ENCODE measurements at places on chromosomes 3 and 15.

GRCh38 chr3:194076475-194076874 is 59.5 kb upstream of the HES1 start:
- DNase-seq: no peak

DNA sequence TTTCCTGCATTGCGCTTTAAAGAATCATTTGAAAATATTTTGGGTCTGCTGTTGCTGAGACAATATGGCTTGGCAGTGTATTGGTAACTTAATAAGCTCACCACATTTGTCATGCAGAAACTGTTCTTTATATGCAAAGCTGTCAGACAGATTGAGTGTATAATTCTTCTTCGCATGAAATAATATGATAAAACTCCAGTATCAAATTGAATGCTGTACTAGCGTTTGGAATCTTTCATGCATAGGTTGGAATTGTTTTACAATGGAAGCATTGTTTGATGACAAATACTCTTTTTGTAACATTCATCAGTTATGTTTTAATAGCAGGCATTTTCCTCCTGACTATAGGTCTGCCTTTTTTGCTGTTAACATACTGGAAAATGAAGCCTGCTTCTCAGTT is 53.8 kb downstream of the RBMS3 start:
- no peak for DNase-seq

DNA sequence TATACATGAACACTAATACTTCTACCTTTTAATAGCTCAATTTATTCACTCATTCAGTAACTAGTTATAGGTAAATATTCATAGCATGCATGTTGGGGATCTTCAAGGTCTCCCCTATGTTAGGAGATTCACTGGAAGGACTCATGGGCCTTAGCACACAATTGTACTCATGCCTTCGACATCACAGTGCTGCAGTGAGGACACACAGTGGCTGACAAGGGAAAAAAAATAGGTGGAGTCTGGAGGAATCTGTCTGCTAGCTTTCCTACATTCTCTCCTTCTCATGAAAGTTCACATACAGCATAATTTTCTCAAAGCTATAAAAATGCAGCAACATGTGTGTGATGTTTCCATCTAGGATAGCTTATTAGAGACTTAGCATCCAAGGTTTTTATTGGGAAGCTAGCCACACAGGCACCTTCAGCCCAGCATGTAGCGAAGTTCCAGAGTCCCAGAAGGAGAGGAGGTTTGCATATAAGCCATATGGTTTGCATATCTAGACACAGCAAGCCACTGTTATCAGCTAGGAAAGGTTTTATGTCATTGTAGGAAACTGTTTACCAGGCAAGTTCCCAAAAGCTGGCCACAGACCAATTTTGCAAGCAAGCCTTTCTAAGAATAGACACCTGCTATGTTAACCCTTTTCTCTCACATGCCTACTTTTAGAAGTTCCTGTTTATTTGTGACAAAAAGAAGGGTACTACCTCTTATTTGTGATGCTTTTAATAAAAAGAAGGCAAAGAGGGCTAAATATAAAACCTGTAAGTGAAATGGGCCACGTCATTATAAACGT is 46.4 kb downstream of the MORC1 start:
- no peak for DNase-seq

GRCh38 chr3:188266562-188267274 is 112.8 kb downstream of the LPP start:
- no peak for DNase-seq

DNA sequence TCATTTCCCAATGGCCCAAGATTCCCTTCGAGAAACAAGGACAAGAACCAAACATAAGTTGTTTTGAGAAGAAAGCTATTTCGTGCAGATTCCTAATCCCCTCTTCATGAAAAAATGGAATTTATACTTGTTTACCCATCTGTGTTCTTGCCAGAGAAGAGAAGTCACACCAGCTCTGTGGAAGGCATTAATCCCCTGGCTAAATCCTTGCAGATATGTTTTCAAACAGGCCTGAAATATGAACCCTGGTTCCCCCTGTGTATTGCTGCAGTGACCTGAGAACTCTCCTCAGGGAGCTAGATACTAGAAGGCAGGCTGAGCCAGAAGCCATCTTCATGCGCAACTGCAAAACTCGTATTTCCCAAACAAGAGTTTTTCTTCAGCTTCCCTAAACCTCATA is 337.7 kb downstream of the NEK10 start:
- DNase-seq: no peak

DNA sequence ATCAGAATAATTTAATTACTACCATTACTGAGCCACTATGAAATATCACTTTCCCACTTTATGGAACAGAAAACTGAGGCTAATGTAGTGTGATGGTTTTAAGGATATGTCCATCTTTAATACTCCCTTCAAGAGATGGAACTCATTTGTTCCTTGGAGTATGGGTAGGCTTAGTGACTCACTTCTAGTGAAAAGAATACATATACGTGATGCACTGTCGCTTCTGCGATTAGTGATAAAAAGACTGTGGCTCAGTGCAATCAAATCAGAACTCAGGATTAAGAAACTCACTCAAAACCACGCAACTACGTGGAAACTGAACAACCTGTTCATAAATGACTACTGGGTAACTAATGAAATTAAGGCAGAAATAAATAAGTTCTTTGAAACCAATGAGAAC is 216.6 kb downstream of the SUCLG2 start:
- no peak for DNase-seq

- no peak for DNase-seq
These were observed 46.8 kb downstream of the LSM3 start for GRCh38 chr3:14225421-14225820.

- DNase-seq: no peak
These were observed 75.7 kb upstream of the SLC4A7 start for GRCh38 chr3:27559835-27560234.

GRCh38 chr15:89003865-89004725 is 84.2 kb upstream of the ABHD2 start:
- no peak for DNase-seq

GRCh38 chr3:189598530-189599225 is 32.5 kb upstream of the TP63 start:
- DNase-seq: no peak

- no peak for DNase-seq
These were observed 62.8 kb downstream of the EPHB1 start for GRCh38 chr3:134857776-134858362.

- DNase-seq: no peak
These were observed 341.7 kb downstream of the CLSTN2 start for GRCh38 chr3:140276703-140277102.

- no peak for DNase-seq
These were observed 9.4 kb downstream of the PTPRG start for GRCh38 chr3:61570813-61571212.

- DNase-seq: no peak
These were observed 12.1 kb downstream of the CHRNA7 start for GRCh38 chr15:32042269-32042972.

DNA sequence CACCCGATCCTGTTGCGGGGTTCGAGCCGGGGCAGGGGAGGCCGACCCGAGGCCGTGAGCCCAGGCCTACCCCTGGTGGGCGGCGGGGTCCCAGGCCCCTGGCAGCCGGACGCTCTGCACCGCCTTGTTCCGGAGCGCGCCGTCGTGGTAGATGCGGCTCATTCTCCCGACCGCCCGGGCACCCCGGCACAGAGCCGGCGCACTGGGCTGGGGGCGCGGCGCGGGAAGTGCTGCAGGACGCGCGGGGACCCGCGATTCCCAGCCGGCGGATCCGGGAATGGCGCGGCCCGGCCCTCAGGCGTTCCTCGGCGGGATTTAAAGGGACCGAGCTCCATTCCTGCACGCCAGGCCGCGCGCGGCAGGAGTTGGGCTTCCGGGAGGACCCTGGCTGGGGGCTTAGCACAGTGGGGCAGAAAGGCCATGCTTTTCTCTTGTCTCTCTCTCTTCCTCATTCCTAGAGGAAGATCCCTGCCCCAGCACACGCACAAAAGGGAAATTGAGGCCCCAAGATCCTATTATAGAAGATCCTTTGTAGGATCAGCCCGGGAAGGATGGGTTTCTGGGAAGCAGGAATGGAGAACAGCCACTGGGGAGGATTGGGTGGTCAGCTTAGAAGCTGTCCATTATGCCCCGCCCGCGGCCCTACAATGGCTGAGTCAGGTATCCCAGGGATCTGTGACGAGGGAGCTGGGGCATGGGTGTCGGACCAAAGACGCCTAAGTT is at the start of gene ARPIN:
Gene ARPIN, minus strand, starts transcription at position 279 of the 723 bp plus-strand sequence. Its CDS starts 117 bp downstream, at position 162.
- DNase-seq: no peak

GRCh38 chr3:12961007-12961696 is 112.1 kb downstream of the IQSEC1 start:
- no peak for DNase-seq

GRCh38 chr3:36736301-36736700 is 28.1 kb downstream of the DCLK3 start:
- DNase-seq: no peak

- no peak for DNase-seq
These were observed 43.3 kb downstream of the IL5RA start for GRCh38 chr3:3066910-3067309.

DNA sequence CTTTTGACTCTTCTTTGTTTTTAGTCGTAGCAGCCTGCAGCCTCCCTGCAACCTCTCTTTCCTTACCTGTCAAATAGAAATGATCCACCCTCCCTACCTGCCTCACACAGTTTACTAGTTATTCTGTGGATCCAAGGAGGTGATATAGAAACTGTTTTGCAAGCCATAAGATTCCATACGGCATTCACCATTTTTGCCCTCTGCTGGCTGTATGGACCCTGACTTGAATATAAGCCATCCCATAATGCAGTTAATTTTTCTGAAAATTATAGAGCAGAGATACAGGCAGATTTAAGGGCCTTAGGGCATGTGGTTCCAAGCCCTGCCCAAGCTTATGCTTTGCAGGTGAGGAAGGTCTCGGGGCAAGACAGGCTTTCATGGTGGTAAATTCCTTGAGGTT is 63.8 kb downstream of the CPN2 start:
- DNase-seq: no peak

- no peak for DNase-seq
These were observed 57.3 kb downstream of the NMNAT3 start for GRCh38 chr3:139620438-139620837.

- no peak for DNase-seq
These were observed 163.2 kb downstream of the FBLN2 start for GRCh38 chr3:13711911-13712650.

DNA sequence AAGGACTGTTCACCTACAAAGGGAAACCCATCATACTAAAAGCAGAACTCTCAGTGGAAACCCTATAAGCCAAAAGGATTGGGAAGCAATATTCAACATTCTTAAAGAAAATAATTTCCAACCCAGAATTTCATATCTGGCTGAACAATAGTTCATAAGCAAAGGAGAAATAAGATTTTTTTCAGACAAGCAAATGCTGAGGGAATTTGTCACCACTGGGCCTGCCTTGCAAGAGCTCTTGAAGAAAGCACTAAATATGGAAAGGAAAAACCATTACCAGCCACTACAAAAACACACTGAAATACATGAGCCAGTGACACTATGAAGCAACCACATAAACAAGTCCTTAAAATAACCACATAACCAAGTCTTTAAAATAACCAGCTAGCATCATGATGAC is 28.9 kb upstream of the DCBLD2 start:
- DNase-seq: no peak

- DNase-seq: no peak
These were observed 42.1 kb downstream of the CORO2B start for GRCh38 chr15:68620721-68621527.

DNA sequence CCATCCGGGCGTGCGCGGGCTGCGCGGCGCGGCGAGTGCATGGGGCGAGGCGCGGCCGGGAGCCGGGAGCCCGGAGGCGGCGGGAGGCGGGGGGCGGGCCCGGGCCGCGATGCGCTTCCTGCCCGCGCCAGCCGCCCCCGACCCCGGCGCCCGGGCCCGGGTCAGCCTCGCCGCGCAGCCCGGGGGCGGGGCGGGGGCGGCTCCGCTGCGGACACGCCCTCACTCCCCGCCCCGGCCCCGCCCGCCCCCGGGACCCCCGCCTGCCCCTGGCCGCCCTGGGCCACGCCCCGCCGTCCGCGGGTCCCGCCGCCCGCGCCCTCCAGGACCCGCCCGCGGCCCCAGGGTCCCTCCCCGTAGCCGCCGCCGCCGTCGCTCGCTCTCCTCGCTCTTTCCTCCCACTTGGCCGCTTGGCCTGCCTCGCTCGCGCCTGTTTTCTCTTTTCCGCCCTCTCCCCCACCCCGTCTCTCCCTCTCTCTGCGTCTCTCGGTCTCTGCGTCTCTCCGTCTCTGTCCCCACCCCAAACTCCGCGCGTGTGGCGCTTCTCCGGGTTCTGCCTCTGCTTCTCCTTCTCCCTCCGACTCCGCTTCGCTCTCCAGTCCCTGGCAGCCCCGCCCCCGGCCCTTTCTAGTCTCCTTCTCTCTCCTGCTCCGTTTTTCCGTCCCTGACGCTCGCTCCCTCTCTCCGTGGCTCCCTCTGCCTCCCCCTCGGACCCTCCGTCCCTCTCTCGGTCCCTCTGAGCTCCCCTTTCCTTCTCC is at the start of gene PLXND1:
Gene PLXND1, minus strand, starts transcription at position 41 of the 755 bp plus-strand sequence. Its CDS starts 37 bp downstream, at position 4.
- peak; percentile 5 for DNase-seq

- DNase-seq: no peak
These were observed 626.8 kb downstream of the GRM7 start for GRCh38 chr3:7487763-7488162.

DNA sequence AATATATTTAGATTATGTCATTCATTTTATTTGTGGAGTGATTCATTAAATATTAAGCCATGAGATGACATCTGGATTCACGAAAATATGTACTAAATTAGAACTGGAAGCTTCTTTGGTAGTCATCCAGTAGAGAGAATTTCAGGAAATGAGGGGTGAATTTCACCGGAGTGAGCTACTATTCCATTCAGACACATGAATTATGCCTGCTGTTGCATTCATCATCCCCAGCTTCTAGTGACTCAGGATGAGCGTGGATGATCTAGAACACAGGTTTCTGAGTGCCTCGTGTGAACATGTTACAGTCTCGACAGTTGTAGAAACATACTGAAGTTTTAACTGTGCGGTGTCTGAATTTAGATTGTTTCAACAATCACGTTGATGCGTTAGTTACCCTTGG is 42.9 kb upstream of the GABRG3 start:
- DNase-seq: no peak

- no peak for DNase-seq
These were observed 381.1 kb downstream of the CTNNB1 start for GRCh38 chr3:41580274-41580959.

GRCh38 chr15:83587091-83587490 is 66.8 kb upstream of the ADAMTSL3 start:
- DNase-seq: no peak

- no peak for DNase-seq
These were observed 249.0 kb downstream of the NFKBIZ start for GRCh38 chr3:102098130-102098885.

DNA sequence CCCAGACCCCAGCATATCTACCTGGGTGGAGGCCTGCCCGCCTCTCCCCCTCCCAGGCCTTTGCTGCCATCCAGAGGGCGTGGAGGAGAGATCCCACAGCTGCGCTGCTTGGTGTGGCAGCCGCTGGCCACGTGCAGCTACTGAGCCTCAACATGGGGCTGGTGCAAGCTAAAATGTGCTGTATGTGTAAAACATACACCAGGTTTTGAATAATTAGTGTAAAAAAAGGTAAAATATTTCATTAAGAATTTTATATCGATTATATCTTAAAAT is 95.8 kb downstream of the SEC22A start:
- no peak for DNase-seq

- DNase-seq: no peak
These were observed 274.1 kb downstream of the OTOL1 start for GRCh38 chr3:161770484-161771386.

- no peak for DNase-seq
These were observed 1020.5 kb downstream of the OTOL1 start for GRCh38 chr3:162517110-162517509.

Measured in stimulated activated CD4-positive, alpha-beta T cell treated with anti-CD3 and anti-CD28 coated beads, Interleukin-1b, Interleukin-23, amount 100 ng/mL, for 1 hour (primary cell).